Activated naive CD4-positive, alpha-beta T cell treated with anti-CD3 and anti-CD28 coated beads, Interleukin-2, amount 50 U/mL, for 72 hours (primary cell): ENCODE measurements at places on chromosomes 13 and 19.

DNA sequence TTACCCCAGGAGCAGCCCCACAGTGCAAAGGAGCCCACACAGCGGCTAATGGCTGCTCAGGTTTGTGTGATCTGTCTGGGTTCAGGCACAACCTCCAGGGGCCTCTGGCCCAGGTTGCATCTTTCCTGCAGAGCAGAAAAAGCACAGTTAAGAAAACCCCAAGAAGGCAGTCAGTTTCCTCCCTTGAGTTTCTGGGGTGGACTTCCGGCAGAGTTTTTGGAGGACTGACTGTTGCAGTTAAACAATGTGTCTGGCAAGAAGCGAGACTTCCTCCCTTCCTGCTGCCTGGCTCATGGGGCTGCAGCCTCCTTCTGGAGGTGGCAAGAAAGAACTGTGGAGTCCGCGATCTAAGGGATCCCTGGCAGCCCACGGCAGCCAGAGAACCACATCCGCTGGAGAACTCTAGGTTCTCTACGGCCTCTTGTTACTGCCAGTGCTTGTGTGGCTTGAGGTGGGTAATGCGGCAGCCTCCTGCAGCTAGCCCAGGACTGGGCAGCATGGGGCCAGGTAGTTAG, 114.4 kb downstream of the ZDHHC20 start:
- no peak for DNase-seq

DNA sequence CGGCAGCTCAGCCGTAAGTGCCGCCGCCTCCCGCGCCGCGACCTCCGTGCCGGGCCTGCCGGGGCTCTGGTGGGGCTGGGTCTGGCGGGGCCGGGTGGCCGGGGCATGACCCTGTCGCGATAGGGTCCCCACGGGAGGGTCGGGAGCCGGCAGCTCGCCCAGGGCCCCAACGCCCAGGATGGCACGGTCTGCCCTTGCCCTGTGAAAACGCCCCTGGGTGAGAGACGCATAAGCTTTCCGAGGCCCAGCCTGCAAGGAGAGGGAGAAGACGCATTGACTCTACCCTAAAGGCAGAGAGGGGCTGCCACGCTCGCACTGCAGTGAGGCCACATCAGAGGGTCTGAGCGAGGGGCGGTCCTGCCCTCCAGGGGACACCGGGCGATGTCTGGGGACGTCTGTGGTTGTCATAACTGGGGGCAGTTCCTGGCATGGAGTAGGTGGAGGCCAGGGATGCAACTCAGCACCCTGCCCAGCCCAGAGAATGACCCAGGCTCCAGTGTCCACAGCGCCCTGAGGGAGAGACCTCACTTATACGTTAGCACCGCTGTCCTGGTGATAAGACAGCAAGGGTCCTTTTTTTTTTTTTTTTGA, 539 bp downstream of the ZNF554 start:
- DNase-seq = no peak

- DNase-seq = no peak
Measured at GRCh38 chr13:53200498-53201453, 172.2 kb downstream of the OLFM4 start.

- DNase-seq = no peak
Measured at GRCh38 chr13:102933523-102933922, 87.7 kb downstream of the ERCC5 start.

DNA sequence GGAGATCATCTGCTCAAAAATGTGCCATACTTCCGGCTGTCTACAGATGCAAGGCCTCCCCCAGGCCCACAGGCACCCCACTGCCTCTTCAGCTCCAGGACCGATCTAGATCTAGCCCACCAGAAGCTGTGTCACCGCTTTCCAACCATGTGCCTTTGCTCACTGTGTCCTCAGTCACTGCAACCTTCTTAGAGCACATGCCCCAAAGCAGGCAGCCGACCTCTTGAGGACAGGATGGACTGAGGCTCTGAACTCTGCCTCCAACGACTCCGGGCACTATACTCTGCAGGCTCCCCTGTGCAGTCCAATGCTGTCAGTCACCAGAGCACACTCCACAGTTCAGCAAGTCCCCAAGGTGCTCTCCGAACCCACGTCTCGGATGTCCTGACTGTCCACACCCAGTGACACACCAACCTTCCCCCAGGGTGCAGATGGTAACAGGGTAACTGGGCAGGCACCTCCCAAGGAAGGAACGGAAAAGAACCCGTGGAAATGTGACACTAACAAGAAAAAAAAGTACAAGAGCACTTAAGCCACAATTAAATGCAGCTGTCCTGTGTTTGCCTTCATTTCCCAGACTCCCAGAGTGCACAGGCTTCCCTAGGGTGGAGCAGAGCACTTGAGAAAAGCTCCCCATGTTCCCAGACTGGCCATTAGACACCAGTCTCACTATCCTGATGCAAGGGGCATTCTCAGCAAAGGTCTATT, 4.8 kb downstream of the STK24 start:
- DNase-seq = no peak

- DNase-seq = no peak
Measured at GRCh38 chr13:46032341-46032740, 20.2 kb downstream of the ZC3H13 start.

GRCh38 chr13:50011461-50011860, 3.8 kb upstream of the KCNRG start:
- DNase-seq = no peak

- no peak for DNase-seq
Measured at GRCh38 chr19:32387701-32388392, 17.7 kb upstream of the DPY19L3 start.

- no peak for DNase-seq
Measured at GRCh38 chr19:30565636-30566035, 193.5 kb downstream of the ZNF536 start.

DNA sequence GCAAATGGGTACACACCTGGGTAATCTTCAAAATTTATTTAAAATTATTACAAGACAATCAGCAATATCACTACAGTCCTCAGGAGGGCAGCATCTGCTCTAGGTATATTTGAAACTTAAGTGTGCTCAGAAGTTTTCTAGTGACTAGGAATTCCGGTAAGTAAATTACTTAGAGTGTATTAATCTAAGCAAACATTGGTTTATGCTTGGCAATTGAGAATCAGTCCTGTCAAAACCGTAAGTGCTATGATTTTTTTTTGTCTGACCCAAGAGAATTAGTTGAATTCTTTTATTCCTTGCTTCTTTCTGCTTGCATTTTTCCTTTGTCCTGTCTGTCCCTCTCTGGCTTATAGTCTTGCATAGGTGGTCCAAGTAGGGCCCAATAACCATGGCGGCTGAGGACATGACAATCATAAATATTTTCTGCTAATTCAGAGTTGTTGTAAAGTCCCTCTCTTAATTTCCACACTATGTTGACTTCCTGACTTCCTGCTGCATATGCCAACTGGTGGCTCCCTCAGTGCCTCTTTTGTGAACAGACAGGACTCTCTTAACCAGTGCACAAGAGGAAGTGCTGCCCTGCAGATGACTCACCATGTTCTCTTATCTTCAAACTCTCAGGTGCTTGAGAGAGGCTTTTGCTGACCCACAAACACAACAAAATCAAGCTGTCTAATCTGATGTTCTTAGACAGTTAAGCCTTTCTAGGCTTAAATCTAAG, 82.2 kb downstream of the SLAIN1 start:
- no peak for DNase-seq

DNA sequence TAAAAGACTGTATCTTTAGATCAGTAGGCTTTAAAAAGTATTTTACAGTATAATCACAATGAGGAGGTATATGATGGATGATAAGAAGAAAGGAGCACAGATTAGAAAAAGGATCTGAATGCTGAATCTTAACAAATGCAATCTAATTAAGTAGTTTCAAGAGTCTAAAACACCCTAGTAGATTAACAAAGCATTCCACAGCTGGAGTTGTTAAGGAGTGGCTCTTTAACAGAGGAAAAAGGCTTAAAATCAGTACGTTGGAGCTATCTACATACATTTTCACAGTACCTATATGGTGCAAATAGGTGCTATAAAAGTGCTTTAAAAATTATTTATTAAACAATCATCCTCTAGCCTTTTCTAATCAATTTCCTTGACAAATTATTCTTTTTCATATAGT, 34.5 kb downstream of the TSC22D1 start:
- DNase-seq = no peak

GRCh38 chr13:95212983-95213850, 88.0 kb downstream of the ABCC4 start:
- DNase-seq = no peak

- peak; percentile 78 for DNase-seq
Measured at GRCh38 chr19:12092065-12092867, 27.7 kb downstream of the ZNF844 start.

DNA sequence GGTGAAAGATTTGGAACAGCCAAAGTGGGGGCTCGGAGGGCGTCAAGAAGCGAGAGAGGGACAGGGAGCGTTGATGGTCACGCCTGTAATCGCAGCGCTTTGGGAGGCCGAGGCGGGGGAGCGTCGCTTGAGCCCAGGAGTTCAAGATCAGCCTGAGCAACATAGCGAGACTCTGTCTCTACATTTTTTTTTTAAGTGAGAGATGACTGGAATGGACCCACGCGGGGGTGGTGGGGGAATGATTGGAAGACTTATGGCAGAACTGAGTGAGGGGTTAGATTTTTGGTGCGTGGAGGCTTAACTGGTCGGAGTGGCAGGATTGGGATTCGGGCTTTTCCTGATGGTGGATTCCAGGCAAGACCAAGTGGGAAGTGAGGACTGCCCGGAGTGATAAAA, 725 bp downstream of the PSMD8 start:
- no peak for DNase-seq

DNA sequence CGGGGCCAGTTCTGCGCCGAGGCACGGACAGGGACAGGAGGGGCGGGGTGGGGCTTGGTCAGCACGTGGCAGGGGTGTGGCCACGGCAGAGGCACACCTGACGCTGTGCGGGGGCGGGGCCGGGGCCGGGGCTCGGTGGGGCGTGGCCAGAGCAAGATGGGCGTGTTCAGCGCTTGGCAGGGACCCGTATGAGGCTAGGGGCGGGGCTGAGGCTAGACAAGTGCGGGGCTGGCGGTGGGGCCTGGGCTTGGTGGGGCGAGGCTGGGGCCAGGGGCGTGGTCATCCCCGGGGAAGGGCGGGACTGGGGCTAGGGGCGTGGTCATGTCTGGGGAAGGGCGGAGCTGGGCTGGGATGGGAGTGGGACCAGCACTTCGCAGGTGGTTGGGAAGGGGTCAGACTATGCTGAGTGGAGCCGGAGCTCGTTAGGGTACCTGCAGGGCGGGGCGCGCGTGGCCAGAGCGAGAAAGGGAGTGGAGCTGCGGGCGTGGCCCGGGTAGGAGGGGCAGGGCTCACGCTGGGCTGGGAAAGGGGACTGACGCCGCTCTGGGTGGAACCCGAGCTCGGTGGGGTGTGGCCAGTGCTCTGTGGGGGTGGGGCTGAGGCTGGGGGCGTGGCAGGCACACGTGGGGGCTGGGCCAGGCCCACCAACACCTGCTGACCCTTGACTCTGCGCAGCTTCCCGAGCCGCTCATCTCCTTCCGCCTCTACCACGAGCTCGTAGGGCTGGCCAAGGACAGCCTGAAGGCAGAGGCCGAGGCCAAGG, 12.8 kb downstream of the POLR2E start:
- DNase-seq = peak; percentile 87

DNA sequence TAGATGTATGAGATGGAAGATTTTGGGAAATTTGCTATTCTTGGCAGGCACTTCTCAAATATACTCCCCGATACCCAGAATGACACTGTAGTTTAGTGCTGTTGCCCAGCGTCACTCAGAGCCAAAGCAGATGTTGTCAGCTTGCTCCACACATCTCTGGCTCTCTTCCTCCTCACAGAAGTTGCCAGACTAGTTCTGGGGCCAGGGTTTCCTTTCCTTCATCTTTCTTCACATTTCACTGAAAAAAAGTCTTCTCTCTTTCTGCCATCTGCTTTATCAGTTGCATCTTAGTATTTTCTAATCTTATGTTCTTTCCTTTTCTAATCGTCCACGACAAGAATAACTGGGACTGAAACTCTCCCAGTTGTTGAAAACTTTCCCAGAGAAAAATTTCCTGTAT, 251.4 kb downstream of the RGCC start:
- no peak for DNase-seq

DNA sequence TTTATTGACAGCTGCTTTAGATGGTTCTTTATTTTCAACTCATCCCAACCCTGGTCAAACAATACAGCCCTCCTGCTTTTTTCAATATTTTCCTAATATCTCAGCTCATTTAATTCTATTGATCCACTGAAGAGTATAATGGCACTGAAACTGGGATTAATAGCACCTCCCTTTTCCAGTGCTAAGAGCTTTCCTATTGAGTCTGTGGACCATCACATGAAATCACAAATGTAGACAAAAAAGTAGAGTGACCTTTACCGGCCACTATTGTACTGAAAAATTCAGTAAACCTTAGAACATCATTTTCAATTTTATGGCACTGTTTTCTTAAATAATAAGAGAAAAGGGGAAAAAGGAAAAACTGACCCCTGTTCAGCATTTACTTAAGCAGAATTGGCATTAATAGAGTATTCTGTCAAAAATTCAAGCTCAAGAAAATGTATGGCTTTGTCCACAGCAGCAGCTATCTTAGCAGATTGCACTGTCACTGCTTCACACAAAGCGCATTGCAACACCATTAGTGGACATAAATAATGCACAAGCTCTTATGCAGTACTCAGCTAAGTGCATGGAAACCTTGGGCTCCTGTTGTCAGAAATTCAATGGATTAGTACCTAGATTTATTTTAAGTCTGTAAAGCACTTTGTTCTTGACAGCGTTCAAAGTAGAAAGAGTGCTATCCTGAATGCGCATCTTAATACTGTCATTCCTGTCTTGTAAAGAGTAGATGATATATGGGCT, 851.0 kb upstream of the KLHL1 start:
- DNase-seq = no peak

GRCh38 chr13:71374471-71375049, 492.4 kb downstream of the DACH1 start:
- no peak for DNase-seq

DNA sequence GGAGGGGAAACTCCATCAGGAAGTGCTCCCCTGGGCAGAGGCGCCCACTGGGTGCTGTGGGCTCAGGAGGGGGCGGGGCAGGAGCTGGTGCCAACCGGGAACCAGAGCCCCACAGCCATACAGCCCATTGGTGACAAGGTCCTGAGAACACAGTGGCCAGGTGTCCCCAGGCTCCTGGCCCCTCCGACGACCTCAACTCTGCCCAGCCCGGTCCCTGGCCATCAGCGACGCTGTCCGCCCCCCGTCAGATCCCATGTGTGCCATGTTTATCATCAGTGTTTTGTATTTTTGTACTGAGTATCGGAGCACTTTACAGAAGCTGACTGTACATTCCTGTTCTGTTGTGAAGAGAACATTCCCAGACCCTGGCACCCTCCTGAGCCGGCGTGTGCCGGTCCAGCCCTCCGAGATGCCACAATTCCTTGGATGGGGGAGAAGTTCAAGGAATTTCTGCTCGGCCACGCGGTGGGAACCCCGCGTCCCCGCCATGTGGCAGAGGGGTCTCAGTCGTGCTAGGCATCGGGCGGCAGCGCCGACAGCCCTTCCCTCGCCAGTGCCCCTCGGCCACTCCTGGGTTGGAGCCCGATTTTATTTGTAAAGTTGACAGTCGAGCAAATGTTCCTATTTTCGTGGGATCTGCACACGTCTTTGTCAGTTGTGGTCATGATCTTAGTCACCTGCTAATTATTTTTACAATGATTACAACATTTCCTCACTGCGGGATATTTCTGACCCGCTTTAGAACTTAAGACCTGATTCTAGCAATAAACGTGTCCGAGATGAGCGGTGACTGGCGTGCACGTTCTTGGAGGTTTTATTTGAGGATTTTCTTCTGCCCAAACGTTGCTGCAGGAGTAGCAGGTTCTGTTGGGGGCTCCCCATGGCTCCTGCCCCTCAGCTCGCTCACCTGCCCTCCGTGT, 16.9 kb downstream of the PEX11G start:
- DNase-seq = no peak
